ENCODE measurements at places on chromosomes 11 and 22.

DNA sequence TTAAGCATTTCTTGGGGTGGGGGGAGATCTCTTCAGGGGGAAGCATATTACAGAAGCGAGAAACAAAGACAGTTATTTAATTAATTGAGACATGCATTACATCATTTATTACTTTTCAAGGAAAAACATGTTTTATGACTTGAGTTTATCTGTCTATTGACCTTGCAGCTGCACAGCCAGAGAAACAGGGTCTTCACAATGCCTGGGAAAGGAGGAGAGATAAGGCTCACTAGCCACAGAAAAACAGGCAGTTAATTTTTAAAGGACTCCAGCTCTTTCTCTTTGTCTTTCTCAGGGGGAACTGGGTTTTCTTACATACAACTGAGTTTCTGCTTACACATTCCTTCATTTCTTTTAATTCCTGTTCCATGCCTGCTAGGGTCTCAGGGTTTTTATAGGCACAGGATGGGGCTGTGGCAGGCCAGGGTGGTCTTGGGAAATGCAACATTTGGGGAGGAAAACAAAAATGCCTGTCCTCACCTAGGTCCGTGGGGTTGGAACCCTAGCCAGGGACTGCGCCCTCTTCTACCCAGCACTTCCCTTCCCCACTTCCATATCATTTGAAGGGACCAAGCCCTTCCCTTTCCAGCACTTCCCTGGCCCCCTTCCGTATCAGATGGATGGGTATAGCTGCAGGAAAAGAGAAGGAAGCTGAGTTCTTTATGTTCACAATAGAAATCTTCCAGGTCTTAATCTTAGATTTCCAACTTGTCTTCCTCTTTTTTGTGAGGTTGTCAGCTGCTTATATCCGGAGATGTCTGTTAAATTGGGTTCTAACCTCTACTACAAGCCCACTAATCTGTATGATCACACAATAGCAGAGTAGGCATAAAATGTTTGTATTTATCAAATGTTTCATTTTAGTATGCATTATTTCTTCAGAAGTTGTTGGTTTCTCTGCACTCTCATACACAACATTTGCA is 38.3 kb downstream of the BIRC2 start:
- DNase-seq: no peak

GRCh38 chr11:17543574-17544180 is 539 bp downstream of the USH1C start:
- no peak for DNase-seq

DNA sequence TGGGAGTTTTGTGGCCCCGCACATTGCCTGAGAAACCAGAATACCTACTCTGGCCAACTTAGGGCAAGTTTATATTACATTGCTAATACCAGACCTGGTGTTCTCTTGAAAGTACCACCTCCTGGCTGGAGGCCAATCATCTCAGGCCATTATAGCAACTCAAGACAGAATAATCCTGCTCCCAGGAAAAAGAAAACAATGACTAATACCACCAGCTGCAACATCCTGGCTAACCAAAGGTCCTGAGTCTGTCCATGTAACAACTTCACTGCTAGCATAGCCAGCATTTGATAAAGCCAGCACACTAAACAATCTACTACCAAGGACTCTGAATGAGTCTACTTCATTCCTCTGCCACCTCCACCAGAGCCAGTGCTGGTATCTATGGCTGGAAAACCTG is 1298.7 kb upstream of the CNTN5 start:
- no peak for DNase-seq

- DNase-seq: no peak
Observed at GRCh38 chr11:2551131-2551530, 106.3 kb downstream of the KCNQ1 start.

DNA sequence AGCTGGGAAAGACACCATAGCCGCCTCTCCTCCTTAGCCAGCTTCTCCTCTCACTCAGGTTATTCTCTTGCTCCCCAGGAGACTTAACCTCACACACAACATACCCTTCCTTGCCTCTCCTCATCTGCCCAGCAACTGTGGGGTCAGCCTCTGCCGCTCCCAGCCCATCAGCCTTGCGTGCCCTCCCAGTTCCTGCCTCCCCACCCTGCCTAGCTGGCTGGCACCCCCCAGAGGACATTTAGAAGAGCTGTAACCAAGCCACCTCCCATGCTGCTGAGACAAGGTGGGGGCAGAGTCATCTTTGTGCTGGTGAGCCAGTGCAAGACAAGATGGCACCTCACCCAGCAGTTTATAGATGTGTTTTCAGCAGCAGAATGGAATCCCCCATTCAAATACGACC is 38.2 kb downstream of the TOM1 start:
- no peak for DNase-seq

DNA sequence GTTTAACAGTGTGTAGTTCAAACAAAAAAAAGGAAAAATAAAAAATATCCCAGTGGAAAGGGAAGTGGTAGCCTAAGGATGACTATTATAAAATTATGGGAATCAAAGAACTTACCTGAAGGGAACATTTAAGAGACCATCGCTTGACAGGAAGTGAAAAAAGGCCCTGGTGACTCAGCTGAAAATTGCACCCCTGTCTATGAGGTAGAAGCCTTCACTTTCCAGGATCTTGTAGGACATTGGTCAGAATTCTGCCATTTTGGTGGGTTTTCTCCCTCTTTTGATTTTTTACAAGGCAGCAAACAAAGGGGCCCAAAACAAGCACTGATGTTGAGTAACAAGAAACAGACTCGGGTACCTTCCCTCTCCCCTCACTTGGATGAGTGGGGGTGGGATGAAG is 15.6 kb downstream of the DDX17 start:
- no peak for DNase-seq

GRCh38 chr22:48188231-48188721 is 1425.8 kb downstream of the TBC1D22A start:
- DNase-seq: no peak

GRCh38 chr11:123020968-123021367 is 39.3 kb upstream of the BSX start:
- peak; percentile 11 for DNase-seq

DNA sequence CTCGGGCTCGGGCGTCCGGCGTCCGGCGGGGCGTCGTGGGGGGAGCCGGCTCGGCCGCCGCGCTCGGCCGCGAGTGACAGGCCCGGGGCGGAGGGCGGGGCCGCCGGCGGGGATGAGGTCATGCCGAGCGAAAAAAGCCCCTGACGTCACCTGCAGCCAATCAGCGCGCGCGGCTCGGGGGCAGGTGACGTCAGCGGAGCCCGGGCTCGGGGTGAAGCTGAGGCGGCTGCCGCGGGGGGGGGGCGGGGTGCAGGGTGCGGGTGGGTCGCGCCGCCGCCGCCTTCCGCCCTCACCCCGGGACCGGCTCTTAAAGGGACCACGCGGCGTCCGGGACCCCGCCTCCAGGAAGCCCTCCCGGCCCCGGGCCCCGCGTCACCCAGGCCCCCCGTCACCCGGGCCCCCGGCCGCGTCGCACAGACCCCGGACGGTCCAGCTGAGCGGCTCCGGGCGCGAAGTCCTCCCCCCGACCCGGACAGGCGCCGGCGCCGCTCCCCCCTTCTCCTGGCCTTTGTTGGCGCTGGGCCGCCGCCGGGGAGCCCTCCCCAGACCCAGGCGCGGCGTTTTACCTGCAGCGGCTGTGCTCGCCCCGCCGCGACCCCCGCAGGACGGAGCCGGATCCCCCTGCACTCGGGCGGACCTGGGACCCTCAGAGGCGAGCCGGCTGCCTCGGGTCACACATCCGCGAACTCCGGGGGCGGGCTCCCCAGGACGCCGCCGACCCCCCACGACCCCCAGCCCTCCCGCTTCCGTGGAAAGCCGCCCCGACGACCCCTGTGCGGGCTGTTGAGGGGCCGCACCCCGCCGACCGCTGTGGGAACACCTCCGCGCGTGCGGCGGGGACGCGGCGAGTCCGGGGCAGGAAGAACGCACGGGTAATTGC is at the start of gene DUSP8:
Gene DUSP8 (minus strand): TSS at position 75 of the 880 bp plus-strand sequence. CDS start 6,445 bp downstream, outside the sequence.
- peak; percentile 97 for DNase-seq

DNA sequence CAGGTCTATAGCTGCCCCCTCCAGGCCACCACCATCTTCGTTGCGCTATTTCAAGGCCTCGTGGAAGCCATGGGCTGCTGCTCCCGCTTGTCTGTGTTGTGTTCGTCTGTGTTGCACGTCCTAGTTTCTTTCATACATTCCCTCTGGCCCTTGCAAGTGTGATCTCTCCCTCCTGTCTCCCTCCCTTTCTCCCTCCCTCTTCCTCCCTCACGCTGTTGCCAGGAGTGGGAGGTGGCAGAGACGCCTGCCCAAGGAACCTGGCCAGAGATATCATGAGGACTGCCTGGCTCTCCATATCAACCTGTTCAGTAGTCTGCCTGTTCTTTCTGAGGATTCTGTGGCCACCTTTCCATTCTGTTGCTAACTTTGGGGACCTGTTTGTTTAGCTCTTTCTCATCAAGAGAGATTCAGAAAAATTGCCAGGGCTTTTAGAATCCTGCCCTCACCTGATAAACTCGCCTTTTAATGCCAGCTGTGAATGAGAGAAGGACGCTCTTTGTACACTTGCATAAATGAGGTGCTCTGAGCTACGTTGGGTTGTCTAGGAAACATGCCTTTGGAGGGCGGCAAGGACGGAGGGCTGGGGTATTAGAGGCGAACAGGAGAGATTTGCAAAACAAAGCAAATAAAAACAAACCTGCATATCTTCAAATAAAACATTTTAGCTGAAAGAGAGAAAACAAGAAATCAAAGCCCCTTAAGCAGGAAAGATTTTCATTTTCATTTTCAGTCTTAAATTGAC is 185.2 kb downstream of the TBC1D22A start:
- no peak for DNase-seq

- DNase-seq: no peak
Observed at GRCh38 chr11:10401696-10402392, 53.2 kb upstream of the AMPD3 start.

DNA sequence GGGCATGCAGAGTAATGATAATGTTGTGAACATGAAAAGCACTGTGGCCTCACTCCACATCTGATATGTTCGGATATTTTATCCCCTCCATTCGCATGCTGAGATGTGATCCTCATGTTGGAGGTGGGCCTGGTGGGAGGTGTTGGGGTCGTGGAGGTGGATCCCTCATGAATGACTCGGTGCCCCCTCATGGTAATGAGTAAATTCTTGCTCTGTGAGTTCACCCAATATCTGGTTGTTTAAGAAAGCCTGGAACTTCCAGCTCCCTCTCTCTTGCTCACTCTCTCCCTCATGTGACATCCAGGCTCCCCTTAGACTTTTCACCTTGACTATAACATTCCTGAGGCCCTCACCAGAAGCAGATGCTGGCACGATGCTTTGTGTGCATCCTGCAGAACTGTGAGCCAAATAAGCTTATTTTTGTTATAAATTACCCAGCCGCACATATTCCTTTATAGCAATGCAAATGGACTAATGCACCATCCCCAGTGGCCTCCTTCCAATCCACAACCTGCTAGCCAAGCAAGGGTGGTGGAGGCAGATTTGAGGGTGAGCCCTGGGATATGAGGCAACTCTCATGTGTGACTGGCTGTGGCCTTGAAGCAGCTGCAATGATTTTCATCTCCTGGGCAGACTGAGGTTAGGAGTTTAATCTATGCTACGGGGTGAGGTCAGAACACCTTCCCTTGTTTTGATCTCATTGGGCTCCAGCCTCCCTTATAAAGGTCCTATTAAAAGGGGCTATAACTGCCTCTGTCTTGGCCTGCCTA is 276.5 kb downstream of the ETS1 start:
- DNase-seq: no peak

- no peak for DNase-seq
Observed at GRCh38 chr11:6203327-6203726, 2.0 kb upstream of the C11orf42 start.

DNA sequence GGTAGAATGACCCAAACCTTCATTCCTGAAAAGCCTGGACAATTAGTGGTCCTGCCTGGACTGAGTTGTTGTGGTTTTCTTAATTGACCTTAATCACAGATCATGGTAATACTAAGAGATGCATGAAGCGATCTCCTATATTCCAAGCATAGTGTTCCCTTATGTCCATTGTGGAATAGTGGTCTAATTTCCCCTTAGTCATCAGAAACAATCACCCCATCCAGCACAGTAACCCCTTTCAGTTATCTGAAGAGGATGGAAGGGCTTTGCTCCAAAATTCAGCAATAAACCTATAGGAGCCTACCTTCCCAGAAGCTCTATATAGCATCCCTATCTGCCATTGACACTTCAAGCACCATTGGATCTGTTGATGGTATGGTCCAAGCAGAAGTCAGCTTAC is 6.8 kb upstream of the MS4A5 start:
- no peak for DNase-seq

DNA sequence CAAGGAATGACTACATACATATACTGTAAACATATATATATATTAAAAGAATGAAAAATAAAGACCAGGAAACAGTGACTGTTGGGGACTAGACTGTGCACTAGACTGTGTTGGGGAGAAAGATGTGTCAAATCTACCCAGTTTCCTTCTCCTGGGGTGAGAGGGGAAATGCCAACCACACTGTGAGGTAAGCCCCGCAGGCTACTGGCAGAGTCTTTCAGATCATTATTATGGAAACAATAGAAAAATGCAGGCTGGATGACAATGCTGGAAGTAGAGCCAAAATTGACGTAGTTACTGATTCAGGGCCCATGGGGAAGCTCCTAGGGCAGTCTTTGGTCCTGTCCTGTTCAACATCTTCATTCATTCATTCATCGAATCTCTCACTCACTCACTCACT is 101.4 kb downstream of the C11orf58 start:
- DNase-seq: no peak

DNA sequence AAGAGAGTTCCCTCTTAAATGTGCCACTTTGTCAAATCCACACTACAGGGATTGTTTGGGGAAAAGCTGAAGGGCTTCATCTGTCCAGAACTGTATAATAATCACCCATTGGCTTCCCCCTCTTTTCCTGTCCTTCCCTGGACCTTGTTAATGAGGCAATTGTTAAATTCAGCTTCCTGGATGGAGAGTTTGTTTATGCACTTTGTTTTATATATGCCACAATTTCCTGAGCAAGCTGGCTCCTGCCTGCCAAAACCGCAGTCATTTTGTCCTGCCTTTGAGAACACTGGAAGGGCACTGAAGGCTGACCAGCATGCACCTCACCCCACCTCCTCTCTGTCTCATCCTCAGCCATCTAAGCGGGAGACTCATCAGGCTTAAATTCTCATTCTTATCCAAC is 86.2 kb downstream of the MSANTD4 start:
- DNase-seq: no peak

DNA sequence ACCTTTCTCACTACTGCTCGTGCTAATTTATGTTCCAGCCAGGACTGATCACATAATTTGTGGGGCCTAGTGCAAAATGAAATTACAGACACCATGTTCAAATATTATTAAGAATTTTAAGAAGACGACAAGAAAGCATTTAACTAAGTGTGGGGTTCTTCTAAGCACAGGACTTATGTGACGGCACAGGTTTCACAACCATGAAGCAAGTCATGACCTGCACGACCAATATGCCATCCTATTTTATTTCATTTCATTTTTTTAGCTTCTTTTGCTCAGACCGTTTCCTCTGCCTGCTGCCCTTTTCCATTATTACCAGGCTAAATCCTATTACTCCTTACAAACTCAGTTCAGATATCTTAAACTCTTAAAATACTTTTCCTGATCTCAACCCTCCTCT is 462.5 kb downstream of the AASDHPPT start:
- no peak for DNase-seq

DNA sequence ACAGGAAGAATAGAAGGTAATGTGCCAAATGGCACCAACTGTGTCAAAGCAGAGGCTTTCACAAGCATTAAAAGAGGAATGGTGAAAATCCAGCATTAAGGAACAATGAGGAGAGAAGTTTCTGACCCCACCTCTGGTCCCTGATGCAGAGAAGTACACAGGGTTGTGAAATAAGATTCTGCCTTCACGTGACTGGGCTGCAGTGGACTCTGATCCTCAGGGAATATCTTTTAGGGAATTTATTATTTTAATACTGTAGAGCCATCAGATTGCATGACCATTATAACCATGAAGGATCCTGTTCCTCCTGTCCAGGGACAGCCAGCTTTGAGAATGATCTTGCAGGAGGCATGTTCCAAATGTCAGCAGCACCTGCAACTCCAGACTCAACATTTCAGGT is 74.4 kb upstream of the FAR1 start:
- DNase-seq: no peak

Measured in activated CD4-positive, alpha-beta T cell treated with anti-CD3 and anti-CD28 coated beads for 4 hours (primary cell).